ENCODE measurements at places on chromosomes 7 and 10.

GRCh38 chr7:85010306-85010705 lies 176.6 kb downstream of the SEMA3D start:
- DNase-seq, result no peak

DNA sequence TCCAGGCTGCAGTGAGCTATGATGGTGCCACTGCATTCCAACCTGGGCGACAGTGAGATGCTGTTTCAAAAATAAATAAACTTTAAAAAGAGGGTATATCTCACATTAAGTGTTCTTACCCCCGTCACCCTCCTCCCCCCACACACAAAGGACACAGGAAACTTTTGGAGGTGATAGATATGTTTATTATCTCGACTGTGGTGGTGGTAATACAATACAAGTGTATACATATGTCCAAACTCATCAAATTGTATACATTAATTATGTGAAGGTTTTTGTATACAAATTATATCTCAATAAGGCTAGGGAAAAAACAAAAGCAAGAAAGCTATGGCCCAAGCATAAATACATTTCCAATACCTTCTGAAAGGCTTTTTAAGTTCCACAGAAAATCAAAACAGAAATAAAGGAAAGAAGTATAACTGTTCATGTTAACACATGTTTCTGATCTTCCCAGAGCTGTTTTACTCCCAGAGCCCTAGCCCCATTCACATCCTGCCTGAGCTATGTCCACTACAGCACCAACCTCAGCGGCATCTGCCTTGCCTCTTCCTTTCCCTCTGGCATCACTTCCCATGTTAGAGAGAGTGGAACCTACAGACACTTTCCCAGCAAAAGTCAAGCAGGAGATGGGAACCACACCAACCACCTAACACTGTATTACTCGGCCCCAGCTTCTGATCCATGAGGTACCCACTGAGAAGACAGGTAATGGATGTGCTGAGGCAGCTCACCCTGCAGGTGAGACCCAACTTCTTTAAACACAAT lies 48.1 kb downstream of the SGMS1 start:
- no peak for DNase-seq

- DNase-seq, result no peak
Measured at GRCh38 chr7:50396856-50397255, 53.3 kb downstream of the FIGNL1 start.

DNA sequence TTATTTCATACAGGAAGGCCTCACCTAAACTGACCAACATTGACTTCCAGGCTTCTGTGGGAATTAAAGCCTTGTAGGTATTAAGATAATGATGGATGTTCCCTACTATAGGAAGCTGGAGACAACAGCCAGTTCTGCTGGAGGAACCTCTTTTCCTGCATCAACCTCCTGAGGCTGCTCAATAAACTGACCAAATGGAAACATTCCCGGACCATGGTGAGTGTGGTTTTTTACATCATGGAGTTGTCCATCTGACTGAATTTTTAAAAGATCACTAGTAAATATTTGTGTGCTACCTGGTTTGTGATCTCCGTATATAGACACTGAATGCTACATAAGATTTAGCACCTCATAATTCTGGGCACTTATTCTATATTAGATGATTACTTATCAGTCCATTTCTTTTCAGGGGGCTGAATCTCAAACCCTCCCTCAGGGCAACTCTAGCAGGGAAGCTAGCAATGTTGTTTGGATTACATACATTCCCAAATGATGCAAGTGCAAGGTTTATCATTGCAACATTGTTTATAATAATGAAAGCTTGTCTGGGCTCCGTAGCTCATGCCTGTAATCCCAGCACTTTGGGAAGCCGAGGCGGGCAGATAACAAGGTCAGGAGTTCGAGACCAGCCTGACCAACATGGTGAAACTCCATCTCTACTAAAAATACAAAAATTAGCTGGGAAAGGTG lies 21.5 kb upstream of the SMKR1 start:
- no peak for DNase-seq

DNA sequence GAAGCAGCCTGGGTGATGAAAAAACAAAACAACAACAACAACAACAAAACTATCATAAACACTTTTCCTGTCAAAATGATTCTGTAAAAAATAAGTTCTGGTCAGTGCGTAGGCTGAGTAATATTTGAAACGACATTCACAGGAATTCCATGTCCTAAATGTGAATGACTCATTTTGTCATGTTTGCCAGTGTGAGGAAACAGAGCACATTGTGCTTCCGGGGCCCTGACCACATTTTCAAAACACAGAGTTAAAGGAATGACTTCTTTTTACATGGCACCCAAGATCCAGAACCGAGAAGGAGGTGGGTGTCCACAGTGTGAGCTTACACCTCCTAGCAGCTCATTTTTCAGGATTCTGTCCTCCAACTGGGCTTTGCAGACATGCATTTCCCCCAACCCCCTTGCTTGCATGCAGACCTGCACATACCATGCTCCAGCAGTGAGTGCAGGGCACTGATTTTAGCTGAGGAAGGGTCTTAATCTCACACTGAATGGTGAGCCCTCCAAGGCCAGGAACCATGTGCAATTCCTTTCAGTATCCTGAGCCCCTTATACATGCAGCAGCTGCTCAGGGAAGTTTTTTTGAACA lies 3.0 kb downstream of the CLRN3 start:
- no peak for DNase-seq
